ENCODE measurements at places on chromosomes 2 and 18.

GRCh38 chr18:54209471-54210180 lies 14.8 kb downstream of the MBD2 start:
- DNase-seq: peak; percentile 17

- DNase-seq: no peak
Measured at GRCh38 chr2:196054631-196055030, 14.0 kb downstream of the DNAH7 start.

DNA sequence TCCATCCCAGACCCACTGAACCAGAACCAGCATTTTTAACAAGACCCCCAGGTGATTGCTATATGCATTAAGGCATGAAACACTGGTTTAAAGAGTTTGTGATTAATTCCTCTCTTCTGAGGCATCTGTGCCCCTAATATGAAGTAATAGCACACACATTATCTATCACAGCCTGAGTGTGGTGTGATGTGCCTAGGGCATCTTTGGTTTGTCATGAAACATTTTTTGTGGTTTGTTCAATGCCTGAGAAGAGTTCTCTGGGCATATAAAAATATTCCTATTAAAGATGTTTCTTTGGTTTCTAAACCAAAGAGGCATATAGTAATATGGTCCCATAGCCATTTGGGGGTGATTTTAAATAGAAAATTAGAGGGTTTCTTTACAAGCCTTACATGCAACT lies 221.7 kb upstream of the SPOPL start:
- no peak for DNase-seq

DNA sequence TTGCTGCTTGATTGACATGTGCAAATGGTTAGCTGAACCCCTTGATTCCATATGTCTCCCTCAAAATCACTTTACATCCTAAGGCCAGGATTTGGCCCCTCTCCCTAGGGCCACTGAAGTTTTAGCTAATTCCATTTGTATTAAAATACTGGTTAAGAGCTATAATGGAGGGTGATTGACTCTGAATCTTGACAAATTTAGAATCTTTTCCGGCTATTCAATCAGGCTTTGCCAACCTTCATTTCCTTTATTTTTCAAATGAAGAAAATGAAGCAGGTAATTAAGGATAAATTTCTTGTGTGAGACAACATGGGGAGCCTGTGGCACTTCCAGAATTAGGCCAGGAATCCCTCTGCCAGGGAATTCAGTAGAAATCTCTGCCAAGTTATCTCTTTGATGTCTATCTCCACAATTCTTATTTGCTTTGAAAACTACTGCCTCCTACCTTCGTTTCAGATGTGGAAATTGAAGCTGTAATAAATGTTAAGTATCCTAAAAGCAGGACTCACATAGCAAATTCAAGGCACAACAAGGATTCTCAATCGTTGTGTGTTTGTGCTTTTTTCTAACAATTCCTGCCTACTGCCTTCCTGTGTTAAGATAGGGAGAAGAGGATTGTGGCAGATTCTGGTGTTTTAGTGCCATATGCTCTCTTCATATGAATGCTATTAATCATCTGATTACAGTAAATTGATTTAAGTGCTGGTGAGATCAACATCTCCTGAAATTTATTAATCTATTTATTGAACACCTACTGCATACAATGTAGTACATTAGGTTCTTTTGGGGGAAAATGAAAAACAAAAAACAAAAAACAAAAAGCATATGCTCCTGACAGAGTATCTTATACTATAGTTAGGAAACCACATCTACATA lies 47.8 kb upstream of the MAP4K3 start:
- no peak for DNase-seq

- peak; percentile 33 for DNase-seq
Measured at GRCh38 chr2:46748735-46749531, 166.7 kb downstream of the MCFD2 start.

DNA sequence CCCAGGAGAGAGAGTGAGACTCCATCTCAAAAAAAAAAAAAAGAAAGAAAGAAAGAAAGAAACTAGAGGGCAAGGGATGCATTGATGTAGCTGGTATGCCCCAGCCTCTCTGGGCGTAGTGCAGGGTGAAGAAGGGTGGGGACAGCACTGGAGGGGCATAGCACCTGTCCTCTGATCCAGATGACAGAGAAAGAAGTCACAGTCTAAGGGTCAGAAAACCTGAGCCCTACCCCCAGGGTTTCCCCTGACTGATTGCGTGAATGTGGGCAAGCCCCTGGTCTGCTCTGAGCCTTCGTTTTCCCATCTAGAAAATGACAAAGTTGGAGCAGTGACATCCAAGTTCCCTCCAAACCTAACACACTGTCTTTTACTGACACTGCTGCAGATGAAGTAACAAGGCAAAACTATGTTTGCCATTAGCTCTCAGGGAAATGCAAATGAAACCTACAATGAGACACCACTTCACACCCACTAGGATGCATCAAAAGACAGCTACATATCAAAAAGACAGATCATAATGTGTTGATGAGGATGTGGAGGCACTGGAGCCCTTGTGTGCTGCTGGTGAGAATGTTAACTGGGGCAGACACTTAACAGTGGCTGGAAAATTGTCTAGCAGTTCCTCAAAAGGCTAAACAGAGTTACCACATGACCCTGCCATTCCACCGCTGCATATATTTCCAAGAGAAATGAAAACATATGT lies 19.5 kb upstream of the YWHAQ start:
- DNase-seq: no peak

DNA sequence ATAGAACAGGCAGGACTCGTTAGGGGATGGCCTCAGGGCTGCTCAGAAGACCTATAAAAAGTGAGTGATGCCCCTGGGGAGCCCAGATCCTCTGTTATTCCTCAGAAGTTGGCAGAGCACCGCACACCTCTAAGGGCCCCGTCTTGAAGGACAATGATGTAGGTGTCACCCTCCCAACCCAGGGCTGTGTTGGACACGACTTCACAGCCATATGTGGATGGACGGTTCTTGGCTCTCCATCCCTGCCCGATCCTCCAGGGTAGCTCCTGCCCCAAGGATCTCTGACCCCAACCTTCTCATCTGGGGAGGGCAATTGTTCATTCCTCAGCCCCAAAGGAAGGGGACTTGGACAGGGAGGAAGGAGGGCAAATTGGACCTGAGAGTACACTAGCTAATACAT lies 246.1 kb downstream of the DYSF start:
- DNase-seq: no peak

DNA sequence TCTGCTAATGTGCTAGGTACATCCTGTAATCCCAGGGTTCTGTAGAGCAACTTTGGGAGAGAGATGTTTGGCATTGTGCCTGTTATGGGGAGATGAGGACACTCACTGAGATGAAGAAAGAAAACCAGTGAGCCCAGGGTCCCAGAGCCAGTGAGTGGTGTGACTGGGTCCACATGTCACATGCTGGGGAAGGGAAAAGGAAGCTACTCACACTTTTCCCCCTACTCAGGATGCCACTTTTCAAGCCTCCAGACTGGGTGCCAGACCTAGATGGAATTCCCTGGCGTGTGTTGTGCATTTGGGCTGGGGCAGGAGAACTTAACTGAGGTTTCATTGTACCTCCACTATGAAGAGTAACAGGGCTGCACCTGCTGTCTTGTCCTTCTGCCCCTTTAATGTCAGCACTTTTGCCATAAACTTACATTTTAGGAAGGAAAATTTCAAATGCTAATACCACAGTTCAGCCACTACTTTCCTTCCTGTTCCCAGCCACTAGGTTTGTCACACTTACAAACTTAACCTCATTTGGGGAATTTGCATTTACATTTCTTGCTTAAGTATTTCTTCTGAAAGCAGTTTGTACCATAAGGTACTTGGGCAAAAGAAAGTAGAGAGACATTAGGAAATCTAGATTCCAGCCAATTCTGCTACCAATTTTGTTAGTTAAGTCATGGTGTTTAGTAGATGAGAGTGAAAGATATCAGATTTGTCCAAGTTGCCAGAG lies 10.2 kb downstream of the INSIG2 start:
- no peak for DNase-seq

- peak; percentile 32 for DNase-seq
Measured at GRCh38 chr2:147792966-147793617, 51.7 kb upstream of the ACVR2A start.

GRCh38 chr18:9941103-9941502 lies 27.3 kb downstream of the VAPA start:
- DNase-seq: no peak

- no peak for DNase-seq
Measured at GRCh38 chr2:9707008-9707407, 76.2 kb upstream of the YWHAQ start.

DNA sequence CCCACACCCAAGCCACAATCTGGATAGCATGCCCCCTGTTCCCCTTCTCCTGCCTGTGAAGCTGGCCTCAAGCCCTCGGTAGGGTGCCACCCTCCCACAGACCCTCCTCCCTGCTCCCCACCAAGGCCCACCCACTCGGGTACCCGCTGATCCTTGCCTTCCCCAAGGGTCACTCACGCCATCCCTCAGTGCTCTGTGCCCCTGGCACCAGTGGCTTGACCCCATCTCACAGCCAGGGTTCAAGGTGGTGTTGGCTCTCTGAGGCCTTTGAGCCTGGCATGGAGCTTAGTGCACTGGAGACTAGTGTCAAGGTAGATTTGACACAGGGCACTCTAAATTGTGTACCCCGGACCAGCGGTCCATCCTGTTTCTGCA lies 11.9 kb downstream of the ADRA2B start:
- DNase-seq: no peak

GRCh38 chr2:69114534-69114933 lies 101.6 kb downstream of the ANTXR1 start:
- no peak for DNase-seq

- DNase-seq: no peak
Measured at GRCh38 chr2:6957910-6958615, 40.9 kb downstream of the RNF144A start.

DNA sequence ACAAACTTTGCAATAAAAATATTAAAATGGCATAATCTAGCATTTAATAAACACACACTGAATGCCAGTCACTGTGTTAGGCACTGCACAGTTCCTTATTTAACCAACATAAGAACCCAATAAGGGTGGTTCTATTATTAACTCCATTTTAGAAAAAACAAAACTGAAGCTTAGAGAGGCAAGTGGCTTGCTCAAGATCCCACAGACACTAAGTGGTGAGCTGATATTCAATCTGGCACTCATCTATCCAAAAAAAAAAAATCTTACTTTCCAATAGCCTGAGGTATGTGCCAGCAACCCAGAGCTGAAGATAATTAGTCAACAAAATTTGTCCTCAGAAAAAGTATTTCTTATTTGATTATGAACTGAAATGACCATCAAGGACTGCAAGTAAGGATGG lies 799 bp downstream of the CYTIP start:
- no peak for DNase-seq
